Right renal cortex interstitium (tissue), 3 donors: ENCODE measurements at places on chromosomes 6 and 20.

GRCh38 chr6:90048206-90048967 is 154.1 kb downstream of the GJA10 start:
- DNase-seq = no peak

- DNase-seq = no peak
These were observed 241.1 kb downstream of the TENT5A start for GRCh38 chr6:81511423-81511822.

- no peak for DNase-seq
These were observed 103.7 kb downstream of the TOX2 start for GRCh38 chr20:44018259-44018941.

DNA sequence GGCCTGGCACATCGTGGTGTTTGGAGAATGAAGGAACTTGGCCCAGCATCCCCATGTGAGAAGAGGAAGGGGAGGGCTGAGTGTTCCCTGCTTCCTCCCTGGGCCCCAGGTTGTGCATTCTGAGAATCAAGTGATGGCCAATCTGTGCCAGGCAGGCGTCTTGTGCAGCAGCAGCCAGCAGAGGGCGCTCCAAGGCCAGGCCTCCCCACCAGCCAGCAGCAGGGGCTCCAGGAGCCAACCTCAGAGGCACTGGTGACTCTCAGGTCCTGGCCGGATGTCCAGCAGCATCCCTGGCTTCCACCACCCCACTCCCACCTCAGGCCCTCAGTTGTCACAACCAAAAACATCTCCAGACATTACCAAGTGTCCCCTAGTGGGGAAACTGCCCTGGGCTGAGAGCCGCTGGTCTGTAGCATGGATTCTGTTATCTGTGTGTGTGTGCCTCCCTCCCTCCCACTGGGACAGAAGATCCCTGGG is 192.0 kb downstream of the PREX1 start:
- no peak for DNase-seq

- no peak for DNase-seq
These were observed 39.8 kb upstream of the SLCO4A1 start for GRCh38 chr20:62602550-62602949.

DNA sequence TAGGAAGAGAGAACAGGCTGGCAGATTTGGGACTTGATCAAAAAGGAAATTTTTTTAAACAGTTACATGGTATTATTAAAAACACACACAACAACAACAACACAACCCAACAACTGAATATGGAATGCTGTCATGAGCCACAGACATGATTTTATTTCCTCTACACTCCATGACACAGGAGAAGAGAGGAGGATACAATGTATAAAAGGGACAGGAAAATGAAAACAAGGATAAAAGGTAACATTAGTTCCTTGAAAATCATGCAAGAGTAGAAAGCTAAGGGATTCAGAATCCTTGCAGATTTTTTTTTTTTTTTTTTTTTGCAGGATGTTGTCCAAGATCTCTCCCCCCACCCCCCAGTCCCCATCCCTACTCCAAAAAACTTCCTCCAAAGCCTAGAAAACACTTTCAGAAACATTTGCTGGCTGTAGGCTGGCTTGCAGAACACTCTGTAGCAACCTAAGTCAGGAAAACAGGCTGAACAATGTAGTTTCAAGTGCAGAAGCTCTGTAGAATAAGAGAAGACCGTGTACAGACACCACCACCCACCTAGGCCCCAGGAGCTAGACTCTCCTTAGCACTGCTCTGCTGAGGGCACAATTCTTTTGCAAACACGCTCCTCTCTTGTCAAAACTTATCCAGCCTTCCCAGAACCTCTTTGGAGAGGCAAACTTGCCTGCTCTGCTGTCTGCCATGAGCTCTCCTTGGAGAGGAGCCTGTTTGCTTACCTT is 845 bp downstream of the ZMYND8 start:
- DNase-seq = no peak

DNA sequence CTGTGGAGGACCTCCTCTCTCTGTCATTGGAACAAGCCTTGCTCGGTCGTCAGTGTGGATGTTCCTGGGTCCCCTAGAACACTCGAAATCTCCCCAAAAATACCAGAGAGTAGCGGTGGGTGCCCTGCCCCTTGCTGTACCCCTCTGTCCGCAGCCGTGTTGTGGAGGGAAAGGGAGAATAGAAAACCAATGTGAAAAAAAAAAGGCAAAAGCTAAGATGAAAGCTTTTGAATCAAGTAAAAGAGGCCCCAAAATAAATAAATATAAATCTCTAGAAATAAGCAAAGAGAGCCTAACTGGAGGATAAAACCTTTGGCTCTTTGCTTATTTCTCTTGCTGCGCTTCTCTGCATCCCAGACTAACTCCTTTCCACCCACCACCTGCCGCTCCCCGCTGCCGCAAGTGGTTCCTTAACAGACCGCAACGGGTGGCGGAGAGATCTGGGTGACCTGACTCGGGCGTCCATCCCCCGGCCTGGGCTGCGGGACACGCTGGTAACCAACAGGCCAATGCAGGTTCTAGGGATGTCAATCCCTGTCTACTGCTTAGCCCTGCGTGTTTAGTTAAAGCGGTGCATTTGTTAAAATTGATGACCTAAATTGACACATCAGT is 110.0 kb downstream of the GPX5 start:
- no peak for DNase-seq

- no peak for DNase-seq
These were observed 109.0 kb downstream of the PRKN start for GRCh38 chr6:162618448-162619002.

DNA sequence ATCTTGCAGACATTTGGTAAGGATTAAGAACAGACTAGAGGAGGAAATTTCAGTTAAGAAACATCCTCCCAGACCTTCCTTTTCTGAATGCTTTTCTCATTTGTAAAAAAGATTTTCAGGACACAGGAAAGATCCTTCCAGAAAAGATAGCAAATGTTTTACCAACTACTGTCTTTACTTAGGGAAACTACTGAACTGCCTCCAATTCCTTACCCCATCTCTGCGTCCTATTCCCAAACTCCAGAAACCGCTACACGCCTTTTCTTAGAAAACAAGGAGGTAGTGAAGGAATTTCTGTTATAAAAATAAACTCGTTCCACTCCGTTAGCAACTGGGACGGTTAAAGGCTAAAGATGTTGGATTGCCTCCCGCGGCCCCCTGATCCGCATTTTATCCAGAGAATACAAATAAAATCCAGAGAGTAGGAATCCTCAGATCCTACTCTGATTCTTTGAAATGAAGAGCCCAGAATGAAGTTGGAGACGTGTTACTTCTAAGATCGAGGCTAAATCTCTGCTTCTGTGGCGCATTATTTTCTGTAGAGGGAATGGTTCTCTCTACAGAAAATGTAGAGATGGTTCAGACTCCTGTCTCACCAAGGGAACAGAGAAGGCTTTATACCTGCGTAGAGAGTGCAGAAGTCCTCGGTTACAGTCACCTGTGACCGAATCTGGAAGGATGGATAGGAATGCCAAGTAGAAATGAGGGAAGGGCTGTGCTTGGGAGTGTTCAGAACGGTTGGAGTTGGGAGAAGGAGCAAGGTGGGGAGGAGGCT is 133.0 kb downstream of the GPX5 start:
- DNase-seq = no peak

- DNase-seq = no peak
These were observed 9.7 kb downstream of the PTCHD4 start for GRCh38 chr6:48101290-48101689.

GRCh38 chr6:144220031-144220790 is 64.9 kb upstream of the UTRN start:
- DNase-seq = no peak

DNA sequence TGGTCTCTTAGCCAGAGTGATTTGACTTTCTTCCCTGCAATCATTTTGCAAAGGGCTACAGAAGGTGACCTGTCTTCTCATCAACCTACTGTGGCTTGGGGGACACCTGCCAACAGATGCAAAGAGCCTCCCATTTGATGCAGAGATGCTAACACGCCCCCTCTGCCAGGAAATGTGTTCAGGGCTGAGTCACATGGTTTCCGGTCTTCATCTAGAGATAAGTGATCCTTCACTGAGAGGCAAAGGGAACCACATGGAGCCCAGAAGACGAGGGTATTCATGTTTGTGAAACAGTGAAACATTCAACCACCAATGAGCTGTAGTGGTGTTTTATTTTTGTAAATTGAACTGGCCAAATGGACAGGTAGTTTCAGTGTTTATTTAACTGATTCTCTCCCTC is 109.0 kb upstream of the RIN2 start:
- no peak for DNase-seq

GRCh38 chr20:39290575-39290974 is 328.4 kb downstream of the DHX35 start:
- no peak for DNase-seq

- DNase-seq = no peak
These were observed 2.2 kb downstream of the SNX21 start for GRCh38 chr20:45835825-45836224.

DNA sequence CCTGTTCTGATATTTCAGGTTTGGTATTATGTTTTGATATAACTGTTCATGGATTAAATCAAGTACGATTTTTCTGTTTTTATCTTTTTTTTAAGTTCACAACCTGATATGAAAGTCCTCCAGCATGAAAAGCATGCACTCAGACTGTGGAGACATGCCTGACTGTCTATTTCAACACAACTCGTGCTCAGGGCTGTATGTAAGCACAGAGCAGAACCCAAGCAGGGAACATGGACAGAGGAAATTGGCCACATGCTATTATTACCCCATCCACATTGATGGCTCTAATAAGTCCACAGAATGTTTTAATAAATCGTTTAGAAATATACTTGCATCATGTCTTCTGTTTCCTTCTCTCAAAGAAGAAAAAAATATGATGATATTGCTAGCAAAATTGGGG is 730.4 kb downstream of the C6orf118 start:
- DNase-seq = no peak

DNA sequence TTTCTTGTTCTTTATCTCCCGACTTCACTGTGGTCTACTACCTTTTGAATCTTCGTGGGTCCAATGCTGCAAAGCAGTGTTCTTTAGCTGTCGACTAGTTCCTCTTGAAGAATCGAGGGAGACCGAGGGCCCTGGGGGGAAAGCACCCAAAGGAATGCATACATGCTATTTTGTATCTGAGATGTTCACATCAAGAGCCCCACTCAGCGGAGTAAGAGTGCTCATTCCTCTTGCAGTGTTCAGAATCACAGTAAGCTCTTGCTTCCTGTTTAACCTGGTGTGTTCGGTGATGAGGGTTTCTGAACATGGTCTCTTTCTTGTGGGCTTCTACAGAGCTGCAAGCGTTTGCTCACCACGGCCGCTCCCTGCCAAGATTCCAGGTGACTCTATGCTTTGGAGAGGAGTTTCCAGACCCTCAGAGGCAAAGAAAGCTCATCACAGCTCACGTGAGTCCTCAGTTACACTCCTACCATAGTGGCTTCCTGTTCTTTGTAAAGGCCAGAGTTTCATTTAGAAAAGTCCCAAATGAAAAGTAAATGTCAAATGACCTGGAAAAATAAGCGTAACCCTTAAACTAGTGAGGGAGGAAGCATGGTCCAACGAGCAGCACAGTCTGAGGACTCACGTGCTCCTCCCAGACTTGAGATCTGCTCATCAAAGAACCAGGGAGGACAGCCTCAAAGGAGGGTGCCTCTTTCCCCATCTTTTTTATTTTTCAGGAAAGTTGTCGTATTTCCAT is 13.3 kb downstream of the IRF4 start:
- DNase-seq = no peak

GRCh38 chr20:51862796-51863195 is 60.5 kb upstream of the SALL4 start:
- no peak for DNase-seq

DNA sequence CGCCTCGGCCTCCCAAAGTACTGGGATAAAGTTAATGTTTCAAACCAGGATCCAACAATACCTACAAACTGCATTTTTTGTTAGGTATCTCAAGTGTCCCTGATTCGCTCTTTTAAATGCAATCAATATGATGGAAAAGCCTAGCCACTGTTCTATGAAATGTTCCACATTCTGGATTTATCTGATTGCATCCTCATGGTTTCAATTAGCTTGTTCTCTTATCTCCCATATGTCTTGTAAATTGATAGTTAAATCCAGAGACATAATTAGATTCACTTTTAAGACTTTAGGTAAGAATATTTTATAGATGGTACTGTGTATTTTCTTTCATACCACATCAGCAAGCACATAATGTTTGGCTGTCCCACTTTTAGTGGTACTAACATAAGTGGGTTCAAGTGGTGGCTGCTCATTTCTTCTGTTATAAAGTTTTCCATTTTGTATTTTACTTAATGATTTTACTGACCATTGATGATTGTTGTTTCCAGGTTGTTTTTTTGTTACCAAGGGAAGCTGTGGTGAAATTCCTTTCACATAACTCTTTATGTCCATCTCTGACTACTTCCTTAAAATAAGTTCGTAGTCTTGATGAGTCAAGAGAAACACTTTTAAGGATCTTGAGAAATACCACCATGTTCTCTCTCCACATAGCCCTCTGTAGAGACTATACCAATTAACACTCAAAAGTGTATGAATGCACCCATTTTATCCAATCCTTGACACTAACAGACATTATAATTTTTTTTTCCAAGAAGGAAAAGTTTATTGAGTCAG is 40.5 kb downstream of the RNGTT start:
- no peak for DNase-seq

DNA sequence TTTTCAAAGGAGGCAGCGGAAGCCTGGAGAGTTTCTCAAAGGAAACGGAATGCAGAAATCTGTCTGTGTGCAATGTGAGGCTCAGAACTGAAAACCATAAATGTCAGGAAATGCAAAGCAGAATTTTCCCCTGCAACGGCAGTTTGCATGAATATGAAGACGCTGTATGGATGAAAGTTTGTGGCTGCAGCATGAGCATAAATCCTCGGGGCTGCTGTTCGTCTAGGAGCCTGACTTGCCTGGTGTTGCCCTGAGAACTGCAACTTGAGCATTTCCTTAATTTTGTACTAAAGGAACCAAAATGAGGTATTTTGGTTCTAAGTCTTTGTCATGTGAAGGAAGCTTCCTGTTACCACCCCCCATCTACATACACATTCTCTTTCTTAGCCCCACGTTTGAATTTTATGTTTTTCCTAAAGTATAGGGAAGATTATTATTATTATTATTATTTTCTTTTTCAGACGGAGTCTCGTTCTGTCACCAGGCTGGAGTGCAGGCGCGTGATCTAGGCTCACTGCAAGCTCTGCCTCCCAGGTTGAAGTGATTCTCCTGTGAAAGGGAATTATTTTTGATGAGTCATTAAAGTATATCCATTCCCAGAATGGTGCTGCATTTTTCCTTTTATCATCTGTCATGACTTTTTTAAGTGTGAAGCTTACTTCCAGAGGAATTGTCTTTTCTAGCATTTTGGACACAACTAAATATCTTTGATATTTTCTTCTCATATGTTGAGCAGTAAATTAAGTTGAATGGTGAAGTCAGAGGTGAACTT is 33.1 kb downstream of the MTHFD1L start:
- DNase-seq = no peak
